ENCODE measurements at places on chromosomes 2 and 18.

DNA sequence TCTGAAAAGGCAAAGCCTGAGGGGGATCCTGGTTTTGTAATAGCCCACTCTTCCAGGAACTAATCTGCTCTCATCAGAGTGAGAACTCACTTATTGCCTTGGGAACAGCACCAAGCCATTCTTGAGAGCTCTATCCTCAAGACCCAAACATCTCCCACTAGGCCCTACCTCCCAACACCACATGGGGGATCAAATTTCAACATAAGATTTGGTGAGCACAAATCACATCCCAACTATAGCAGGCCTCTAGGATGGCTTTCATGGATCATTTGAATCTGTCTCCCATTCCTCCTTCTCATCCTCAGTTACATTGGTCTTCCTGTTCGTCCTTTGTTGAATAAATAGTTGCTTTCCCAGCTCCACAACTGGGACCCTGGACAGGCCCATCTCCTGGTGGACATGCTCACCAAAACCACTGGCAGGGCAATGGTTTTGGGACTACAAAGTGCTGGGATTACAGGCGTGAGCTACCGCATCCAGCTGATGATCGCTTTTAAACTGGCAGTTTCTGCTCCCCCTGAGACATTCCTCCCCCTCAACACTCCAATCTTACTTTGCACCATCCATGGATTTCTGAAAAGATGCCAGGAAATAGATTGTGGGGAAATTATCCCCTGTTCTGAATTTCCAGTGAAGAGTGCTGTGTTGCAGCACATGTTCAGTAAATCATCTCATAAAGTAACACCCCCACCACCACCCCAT is 42.6 kb downstream of the MCFD2 start:
- no peak for DNase-seq

GRCh38 chr18:74290021-74290420 is 1.7 kb downstream of the CYB5A start:
- no peak for DNase-seq

GRCh38 chr2:21683838-21684237 is 560.1 kb downstream of the TDRD15 start:
- no peak for DNase-seq

DNA sequence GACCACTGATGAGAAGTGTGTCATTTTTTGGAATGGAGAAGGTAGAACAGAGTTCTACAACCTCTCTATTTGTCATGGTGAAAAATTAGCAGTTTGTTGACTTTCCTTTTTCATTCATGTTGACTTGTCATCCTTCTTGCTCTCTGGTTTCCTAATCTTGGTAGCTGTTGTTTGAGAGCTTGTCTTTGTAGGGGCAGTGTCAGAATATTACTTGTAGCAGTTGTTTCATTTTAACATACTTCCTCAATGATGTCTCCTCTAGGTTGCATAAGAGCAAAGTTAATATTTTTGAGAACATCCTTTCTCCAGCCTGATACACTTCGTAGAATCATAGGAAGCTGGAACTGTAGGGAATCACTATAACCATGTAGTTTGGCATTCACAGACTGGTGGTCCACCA is 368.2 kb upstream of the FANCL start:
- DNase-seq = no peak

- peak; percentile 9 for DNase-seq
These were observed 8.8 kb upstream of the MBD2 start for GRCh38 chr18:54233228-54233625.

GRCh38 chr2:197216361-197216979 is 94.1 kb downstream of the ANKRD44 start:
- no peak for DNase-seq

DNA sequence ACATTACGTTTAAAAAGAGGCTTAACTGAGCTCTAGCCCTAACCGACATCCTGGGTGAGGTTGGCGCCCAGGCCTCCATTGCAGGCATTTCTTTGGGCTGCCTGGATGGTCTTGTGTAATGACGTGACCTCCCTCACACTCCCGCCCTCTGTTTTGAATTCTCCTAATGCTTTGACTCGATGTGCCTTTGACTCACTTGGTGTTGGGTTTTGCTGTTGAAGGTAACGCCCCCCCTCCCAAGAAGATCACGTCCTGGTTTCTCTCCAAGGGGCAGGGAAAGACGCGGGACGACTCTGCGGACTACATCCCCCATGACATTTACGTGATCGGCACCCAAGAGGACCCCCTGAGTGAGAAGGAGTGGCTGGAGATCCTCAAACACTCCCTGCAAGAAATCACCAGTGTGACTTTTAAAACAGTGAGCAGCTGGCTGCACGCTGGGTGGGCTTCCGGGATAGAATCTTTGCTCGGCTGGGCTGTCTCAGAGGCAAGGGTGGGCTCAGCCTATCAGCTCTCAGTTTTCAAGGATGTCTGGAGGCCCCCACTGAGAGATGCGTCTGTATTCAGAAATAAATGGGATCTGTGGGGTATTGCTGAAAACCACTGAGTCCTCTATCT is 87.9 kb upstream of the ATG16L1 start:
- no peak for DNase-seq

- no peak for DNase-seq
These were observed 1374.9 kb upstream of the CRIM1 start for GRCh38 chr2:34980689-34981088.

DNA sequence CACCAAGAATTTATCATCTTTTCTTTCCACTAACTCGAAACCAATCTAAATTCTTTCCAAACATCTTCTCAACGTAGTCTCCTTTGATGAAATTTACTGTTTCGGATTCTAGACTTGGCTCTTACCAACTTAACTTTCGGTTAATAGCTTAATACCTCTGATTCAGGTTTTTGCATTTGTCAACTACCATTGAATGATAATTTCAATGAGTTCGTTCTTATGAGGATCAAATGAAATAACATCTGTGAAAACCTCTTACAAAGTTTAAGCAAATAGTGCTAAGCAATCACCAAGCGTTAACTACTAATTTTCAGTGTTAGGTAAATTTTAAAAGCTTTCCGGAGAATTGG is 593 bp upstream of the NRBP1 start:
- DNase-seq = no peak

DNA sequence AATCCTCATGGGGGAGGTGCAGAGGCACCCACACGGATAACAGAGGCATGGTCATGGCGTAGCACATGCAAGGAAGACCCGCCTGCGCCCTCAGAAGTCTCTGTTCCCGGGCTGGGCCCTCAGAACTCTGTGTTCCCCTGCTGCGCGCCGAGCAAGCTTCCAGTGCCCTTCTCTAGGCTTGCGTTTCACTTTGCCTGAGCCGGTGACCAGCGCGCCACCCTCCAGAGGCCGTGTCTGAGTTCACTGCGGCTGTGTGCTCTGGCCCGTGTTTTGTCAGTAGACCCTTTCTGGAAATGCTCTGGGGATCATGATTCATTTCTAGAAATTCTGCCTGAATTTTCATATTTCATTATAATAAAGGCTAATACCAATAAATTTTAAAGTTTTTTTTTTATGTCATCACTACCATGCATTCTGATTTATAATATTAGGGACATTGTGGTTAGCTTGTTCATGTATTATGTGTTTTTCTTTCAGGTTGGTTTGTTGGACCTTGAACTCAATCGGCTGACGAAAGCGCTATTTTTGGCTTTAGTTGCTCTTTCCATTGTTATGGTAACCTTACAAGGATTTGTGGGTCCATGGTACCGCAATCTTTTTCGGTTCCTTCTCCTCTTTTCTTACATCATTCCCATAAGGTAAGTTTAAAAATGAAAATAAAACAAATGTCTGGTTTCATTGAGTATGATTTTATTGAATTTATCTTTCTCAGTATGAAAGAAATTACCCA is 142.7 kb upstream of the NFATC1 start:
- no peak for DNase-seq
